Cardiac fibroblast (primary cell): ENCODE measurements at places on chromosomes 11 and 22.

DNA sequence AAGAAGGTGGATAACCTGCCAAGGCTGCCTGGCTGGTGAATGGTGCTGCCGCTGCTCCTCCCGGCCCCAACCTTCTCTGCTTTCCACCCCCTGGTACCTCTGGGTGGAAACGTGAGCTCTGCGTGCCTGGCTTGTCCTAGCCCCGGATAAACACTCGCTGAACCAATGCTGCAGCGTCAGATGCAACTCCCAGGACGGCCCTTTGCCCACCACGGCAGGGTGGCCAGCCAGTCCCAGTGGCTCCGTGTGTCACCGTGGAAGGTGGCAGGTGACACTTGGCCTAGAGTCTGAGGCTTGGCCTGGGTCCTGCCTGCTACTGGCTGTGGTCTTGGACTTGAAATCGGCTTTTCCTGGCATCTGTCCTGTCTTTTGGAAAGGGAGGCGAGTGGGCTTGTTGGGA is 47.7 kb downstream of the TPCN2 start:
- no peak for DNase-seq

DNA sequence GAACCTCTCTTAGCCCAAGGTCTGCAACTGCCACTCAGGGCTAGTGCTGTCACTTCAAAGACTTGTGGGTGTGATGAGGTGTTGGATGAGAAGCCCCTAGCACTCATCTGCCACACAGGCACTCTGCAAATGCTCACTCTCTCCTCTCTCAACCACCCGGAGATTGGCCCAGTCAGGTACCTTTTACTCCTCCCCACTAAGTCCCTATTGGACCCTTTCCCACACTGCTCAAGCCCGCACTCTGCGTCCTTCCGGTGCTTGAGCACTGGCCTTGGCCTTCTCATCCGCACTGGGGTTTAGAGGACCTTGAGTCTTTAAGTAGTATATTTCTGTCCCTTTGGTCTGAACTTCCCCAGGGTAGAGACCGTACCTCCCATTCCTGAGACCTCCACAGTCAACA is 308.0 kb downstream of the NXPE2 start:
- DNase-seq, result no peak

DNA sequence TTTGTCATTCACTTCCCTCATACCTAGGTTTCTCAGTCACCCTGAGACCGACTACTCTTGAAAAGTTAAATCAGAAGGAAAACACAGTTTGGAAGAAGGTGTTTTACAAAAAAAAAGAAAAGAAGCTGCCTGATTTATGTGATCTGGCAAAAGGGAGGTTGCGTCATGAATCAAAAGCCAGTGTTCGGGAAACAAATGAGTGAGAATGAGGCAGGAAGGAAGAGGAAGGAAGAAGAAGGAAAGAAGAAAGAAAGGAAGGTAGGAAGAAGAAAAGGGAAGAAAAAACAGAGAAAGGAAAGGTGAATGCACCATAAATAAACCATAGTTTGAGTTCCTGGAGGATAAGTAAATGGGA is 314.6 kb downstream of the BLID start:
- DNase-seq, result no peak

DNA sequence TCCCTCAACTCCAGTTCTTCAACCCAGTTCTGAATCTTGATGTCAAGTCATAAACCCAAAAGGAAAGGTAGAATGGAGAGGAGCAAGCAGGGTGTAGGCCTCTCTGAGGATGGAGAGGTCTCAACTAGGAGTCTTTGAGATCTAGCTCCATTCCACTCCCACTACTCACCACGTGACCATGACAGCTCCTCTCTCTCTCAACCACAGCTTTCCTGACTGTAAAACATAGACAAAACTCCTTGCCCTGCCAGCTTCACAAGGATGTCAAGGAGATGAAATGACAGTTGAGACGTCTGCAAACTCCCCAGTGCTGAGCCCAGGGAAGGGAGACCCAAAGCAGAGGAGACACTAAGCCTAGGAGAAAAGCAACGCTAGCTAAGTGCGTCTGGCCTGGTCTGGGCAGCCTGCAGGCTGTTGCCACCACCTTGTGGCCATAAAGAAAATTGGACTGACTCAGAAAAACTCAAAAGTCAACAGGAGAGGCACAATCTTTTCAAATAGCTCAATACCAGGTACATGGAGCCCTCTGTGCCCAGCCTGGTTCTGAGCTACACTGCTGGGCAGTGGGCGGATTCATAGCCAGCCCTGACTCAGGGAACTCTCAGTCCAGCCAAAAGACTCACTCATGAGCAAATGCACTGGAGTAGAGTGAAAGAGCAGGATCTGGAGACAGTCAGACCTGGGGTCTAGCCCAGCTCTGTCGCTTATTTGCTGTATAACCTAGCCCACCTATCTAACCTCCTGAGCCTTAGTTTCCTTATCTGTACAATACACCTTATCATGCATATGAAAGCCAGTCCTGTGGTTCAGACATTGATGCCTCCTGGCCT is 3.4 kb downstream of the CLPB start:
- DNase-seq, result peak; percentile 74

DNA sequence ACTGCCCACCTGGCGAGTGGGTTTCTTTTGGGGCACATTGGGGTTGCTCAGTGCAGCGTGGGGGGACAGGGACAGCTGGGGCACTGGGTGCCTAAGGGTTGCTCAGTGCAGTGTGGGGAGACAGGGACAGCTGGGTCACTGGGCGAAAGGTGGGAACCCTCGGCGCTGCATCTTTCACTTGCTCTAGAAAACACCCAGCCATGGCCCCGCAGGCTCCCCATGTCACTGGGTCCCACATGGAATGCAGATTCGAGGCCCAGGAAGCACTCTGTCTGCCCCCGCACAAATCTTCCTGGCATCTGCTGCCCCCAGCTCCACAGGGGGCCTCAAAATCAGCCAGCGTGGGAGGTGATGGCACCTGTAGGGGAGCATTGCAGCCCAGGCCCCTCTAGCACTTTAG is 229.3 kb downstream of the BRD1 start:
- DNase-seq, result no peak

DNA sequence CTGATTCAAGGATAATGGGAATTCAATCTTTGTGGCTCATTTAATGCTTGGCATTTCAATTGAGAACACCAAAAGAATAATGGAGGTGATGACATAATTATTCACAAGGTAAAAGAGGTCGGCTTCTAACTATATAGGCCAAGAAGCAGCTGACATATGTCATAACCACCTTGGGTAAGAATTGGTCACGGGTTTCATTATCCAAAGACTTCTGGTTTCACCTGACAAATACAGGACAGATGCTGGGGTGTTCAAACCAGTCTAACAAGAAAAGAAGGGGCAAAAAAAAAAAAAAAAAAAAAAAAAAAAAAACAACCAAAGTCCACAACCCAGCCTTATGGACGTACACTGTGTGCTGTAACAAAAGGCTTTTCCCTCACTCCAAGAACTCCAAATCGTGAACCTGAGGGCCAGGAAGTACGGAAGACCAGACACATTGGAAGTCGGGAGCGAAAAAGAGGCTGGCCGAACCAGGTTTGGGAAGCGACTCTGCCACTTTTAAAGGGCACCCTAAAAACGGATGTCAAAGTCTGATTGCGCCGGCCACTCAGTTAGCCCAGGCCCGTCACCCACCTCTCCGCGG is 385 bp downstream of the HARBI1 start:
- no peak for DNase-seq

DNA sequence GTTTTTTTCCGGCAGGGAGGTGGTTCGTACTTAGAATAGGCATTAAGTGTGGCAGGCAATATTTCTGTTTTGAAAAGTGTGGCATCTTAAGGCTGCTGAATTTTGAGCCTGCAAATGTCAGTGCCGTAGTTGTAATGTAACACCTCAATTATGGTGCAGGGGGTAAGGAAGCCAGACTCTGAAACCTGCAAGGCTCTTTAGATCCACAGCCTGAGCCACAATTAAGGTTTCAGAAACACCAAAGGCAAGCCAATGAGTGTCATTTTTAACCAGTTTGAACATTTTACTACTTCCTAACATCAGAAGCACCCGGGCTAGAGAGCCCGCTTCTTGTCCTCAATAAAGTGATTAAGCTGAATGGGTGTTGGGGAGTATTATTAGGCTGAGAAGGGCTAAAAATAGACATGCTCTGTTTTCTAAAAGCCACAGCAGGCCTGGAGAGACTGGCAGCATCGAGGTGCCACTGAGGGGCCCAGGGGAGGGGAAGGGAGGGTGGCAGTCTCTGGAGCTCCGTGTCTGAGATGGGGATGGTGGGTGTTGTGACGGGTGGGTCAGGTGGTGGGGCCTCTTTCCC is 113.4 kb downstream of the ZBTB16 start:
- DNase-seq, result no peak

GRCh38 chr11:68442433-68442832 is 18.1 kb upstream of the PPP6R3 start:
- DNase-seq, result no peak

GRCh38 chr11:97963528-97964331 is 1057.0 kb upstream of the CNTN5 start:
- peak; percentile 27 for DNase-seq

GRCh38 chr11:103978616-103979595 is 57.5 kb upstream of the DDI1 start:
- DNase-seq, result no peak

DNA sequence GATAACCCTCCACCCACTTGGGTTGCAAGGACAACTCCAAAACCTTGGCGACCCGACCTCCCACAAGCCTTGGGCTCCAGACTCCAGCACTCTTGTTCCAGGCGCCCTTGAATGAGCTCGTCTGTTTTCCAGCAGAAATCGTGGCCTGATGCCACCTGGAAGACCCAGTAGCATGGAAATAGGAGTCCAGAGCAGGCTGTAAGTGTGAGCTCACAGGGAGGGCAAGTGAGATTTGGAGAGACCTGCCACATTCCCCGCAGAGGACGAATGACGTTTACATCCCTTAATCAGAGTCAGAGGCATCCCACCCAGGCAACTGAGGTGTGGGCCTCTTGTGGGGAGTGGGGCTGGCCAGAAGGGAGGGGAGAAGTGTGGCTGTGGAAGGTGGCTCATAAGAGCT is 71.9 kb downstream of the LDLRAD3 start:
- no peak for DNase-seq

- DNase-seq, result no peak
These were observed 171.9 kb upstream of the MPPED2 start for GRCh38 chr11:30758012-30758411.

DNA sequence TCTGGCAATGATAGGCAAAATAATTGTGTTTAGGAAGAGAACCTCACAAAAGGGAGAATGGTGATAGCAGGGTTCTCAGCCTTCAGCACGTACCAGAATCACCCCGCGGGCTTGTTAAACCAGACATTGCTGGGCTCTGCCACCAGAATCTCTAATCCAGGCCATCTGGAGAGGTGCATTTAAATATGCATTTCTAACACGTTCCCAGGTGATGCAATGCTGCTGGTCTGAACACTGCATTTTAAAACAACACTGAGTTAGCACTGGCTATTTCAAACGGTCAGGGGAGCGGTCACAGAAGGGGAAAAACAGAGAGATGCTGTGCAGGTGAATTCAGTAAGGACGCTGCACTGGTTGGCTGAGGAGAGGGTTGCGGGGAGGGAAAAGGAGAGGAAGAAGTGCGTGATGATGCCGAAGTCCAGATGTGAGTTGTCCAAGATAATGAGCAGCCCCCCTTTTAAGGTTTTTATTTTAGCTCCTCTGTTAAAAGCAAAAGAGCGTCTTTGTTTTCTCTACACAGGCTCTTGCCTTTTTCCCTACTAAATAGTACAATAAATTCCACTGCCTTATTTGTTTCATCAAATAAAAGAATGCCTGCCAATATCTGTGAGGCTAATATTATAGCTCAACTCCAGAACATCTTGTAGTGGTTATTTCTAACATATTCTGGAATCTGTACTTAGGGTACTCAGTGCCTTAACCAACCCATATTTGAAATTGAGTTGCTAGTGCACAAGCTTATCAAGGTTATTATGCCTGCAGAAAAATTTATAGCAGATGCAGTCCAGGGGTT is 109.6 kb upstream of the POU2AF2 start:
- DNase-seq, result no peak

DNA sequence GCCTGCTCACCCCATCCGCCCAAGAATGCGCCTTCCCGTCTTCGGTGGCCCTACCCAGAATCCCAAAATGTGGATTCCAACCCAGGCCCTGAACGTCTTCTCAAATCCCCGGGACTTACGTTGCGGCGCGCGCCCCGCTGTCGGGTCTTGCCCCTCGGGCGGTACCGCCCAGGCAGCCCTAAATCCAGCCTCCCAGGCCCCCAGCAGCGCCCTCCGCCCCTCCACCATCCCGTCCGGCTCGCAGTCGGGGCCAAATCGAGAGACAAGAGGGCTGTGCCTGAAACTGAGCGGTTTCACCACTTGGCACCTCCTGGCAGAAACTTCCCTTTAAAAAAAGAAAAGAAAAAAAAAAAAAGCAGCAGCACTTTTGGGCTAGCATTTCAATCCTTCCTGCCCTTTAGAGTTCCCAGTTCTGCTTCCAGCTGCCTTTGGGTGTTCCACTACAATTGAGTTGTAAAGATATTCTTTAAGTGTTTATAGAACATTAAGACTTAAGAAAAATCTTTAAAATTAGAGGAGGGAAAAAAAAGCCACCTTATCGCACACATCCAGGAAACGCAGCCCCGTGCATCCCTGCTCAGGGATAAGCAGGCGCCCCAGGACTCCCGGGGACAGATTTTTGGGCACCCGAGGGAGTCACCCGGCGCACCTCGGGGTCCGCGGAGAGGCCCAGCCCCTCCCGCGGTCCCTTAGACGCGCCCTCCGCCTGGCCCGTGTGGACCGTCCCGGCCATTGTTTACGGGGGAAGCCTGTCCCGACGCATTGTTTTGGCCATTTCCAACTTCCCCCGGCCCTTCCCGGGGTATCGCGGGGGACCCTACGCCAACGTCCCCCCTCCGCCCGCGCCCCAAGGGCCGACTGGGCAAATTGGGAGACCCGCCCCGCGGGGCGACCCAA is 57.6 kb downstream of the KCNJ4 start:
- DNase-seq, result peak; percentile 65

- no peak for DNase-seq
These were observed 300.0 kb upstream of the DDI1 start for GRCh38 chr11:103736315-103737036.

DNA sequence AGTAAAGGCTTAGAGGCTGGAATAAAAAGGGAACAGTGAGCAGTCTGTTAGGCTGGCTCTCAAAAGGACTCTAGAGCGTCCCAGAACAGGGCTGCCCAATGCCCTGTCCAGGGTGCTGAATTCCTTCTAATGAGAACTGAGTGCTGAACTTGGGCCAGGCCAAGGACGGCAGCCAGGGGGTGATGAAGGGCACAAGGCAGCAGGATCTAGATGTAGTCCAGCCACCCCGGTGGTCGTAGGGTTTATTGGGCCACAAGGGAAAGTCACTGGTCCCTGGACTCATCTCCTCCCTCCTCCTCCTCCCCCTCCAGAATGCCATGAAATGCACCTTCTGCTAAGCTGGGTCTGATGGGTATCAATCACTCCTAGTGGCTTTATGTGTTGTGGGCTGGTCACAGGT is 19.2 kb downstream of the NPTXR start:
- peak; percentile 79 for DNase-seq
